ENCODE measurements at places on chromosomes 13 and 19.

DNA sequence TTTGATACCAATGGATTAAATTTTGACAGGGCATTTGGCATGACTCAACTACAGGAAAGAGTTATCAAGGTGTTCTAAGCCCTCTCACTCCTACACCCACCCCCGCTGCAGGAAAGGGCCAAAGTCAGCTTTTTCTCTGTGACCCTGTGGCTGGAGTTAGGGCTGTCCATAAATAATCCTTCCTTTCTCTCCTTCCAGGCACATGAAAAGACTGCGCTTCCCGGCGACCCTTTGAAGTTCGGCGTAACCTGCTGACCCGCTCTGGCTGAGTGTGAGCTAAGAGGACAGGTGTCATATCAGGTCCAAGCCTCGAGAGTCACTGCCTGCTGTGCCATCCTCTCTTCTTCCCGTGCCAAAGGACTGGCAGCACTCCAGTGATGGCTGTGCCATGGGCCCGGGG lies 25.6 kb downstream of the ZNF114 start:
- DNase-seq, result no peak

DNA sequence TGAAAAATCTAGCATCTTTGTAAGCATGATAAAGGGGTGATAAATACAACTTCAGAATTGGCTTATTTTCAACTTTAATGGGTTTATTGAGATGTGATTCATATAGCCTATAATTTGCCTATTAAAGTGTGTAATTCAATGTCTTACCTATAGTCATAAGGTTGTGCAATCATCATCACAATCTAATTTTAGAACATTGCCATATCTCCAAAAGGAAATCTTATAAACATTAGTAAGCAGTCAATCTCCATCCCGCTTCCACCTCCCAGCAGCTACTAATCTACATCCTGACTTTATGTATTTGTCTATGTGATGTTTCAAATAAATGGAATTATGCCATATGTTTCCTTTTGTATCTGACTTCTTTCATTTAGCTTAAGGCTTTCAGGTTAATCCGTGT lies 145.2 kb upstream of the KLHL1 start:
- peak; percentile 12 for DNase-seq

- no peak for DNase-seq
Measured at GRCh38 chr19:40116075-40116474, 25.3 kb upstream of the ZNF780A start.

DNA sequence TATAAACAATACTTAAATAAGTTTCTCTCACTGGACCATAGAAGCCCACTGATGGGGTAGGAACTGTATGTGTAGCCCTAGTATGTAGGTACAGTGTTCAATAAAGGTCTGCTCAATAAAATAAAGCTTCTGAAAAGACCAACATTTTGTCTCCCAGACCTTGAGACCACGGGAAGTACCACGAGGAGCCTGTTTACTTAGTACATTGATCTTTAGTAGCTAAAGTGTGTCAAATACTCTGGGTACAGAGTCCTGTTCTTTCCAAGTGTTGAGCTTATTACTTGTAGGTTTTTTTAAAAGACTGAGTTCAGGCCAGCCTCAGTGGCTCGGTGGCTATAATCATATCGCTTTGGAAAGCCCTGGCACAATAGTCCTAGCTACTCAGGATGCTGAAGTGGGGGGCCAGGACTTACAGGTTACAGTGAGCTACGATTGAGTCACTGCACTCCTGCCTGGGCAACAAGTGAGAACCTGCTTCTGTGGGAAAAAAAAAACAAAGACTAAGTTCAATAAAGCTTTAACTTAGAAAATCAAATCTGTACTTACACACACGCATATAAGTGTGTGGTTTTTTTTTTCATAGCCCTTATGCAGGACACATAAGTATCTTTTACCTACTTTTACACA lies 3.4 kb downstream of the MTRF1 start:
- DNase-seq, result peak; percentile 77

GRCh38 chr13:88800505-88800904 lies 1129.3 kb downstream of the SLITRK5 start:
- DNase-seq, result no peak

- no peak for DNase-seq
Measured at GRCh38 chr13:48493066-48493765, 39.7 kb downstream of the RCBTB2 start.

DNA sequence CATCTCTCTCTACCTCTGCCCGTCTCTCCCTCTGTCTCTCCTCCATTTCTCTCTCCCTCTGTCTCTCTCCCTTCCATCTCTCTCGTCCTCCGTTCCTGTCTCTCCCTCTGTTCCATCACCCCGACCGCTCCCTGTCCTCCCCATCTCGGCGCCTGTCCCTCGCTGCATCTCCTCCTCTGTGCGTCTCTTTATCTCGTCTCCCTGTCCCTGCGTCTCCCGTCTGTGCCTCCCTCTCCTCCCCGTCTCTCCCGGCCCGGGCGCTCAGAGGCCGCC lies 4.6 kb downstream of the GRIN2D start:
- no peak for DNase-seq

DNA sequence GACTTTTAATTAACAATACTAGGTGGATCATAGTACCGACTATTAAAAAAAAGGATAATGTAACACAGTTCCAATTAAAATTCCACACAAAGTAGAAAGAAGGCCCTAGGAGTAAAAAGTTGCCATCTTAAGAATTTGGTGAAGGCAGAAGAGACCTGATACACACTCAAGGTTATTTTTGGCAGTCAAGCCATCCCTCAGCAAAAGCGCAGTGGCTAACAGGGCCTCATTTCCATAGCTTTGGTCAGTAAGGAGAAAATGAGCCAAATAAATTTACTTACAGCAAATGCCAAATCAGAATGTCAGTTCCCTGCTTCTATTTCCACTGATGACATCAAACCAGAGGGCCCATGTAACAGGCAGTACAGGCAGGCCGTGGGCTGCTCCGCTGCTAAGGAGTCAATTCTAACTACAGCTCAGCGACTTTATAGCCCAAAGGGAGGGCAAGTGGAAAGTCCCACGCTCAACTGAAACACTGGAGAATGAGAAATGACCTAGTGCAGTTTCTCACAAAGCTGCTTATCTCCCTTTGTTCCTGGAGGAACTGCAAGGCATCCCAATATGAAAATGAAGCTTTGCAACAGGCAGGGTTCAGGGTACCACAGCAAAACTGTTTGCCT lies 6.3 kb downstream of the ARGLU1 start:
- no peak for DNase-seq

DNA sequence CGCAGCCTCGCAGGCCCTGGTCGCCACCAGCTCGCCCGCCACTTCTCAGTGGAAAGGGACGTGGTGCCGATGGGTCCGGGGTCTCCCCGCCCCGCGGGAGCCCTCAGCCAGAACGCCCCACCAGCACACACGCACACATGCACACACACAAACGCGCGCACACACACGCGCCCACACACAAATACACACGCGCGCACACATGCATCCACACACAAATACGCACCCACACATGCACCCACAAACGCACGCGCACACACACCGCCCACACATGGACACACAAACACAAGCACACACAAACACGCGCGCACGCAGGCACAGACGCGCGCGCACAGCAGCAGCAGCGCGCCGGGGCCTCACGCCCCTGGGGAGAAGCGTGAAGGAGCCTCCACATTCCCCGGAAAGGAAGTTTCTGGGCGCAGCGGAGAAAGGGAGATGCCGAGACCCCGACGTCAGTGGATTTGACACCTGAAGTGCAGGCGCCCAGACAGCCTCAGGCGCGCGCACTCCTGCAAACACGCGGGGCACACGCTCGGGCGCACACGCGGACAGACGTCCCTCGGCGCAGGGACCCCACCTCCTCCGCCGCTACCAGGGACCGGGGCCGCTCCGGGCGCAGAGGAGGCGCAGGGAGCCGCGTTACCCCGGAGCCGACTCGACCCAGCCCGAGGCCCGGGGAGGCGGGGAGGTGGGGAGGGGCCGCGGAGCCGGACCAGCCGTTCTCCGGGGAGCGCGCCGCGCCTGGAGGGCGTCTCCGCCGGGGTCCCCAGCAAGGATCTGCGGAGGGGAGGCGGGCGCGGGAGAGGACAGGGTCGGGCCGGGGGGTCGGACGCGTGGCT lies 622 bp downstream of the RASA3 start:
- DNase-seq, result peak; percentile 27

DNA sequence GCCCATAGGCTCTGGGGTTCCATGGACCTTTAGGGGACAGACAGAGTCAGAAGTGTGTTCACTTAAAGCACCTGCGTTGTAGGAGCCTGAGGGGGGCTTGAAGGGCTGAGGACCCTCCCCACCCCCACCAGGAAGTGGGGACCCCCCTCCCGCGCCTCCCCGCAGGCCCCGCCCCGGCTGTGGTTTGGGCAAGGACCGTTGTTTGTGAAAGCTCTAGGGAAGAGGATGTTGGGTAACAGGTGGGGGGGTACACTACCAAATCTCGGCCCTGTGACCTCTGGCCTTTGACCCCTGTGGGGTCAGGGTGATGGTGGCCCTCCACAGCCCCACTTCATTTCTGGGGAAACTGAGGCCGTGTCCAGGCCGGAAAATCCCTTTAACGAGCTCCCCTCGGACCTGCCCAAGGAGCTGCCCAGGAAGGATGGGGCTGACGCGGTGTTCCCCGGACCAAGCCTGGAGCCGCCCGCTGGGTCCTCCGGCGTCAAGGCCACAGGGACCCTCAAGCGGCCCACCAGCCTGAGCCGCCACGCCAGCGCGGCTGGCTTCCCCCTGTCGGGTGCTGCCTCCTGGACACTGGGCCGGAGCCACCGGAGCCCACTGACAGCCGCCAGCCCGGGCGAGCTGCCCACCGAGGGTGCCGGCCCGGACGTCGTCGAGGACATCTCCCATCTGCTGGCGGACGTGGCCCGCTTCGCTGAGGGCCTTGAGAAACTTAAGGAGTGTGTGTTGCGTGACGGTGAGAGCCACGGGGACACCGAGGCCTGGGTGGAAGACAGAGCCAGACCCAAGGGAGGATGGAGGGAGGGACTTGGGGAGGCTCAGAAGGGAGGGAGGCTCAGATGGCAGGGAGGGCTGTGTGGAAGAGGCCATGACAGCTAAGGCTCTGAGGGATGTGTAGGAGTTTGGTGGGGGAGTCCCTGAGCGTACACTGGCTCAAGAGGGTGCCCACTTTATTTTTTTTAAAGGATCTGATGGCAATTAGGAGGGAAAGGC lies 1.3 kb downstream of the ARHGAP45 start:
- DNase-seq, result no peak

- no peak for DNase-seq
Measured at GRCh38 chr13:112791663-112792440, 102.0 kb downstream of the ATP11A start.

- no peak for DNase-seq
Measured at GRCh38 chr13:36706755-36707154, 32.9 kb downstream of the SERTM1 start.

GRCh38 chr19:34237939-34238338 lies 16.4 kb upstream of the GARRE1 start:
- no peak for DNase-seq

- no peak for DNase-seq
Measured at GRCh38 chr13:114136576-114136975, 4.2 kb upstream of the RASA3 start.
